Dermis lymphatic vessel endothelial cell (primary cell): ENCODE measurements at places on chromosomes 6 and 20. TPM values are rescaled to one million over a fixed set of nuclear protein-coding genes. Genes with fewer than 3 reads are reported as not detected.

The VSTM2L gene
- total RNA-seq: not detected in 2 replicates

The PHF10 gene
- 25.7 and 36.2 TPM in 2 replicates for total RNA-seq

The SNAP25 gene
- not detected in 2 replicates for total RNA-seq

The KCNG1 gene
- 1.8 and 2.8 TPM in 2 replicates for total RNA-seq

The RIPOR3 gene
- not detected in 2 replicates for total RNA-seq

The CASP8AP2 gene
- total RNA-seq: 11.4 and 13.2 TPM in 2 replicates

The PSORS1C2 gene
- total RNA-seq: not detected in 2 replicates

The TRERF1 gene
- under 0.01 TPM in 2 replicates for total RNA-seq

The GMPR gene
- total RNA-seq: 9.5 and 15.4 TPM in 2 replicates

The PI16 gene
- total RNA-seq: under 0.01 TPM in 1 of 2 replicates, not detected in the other

The SOBP gene
- under 0.01 and 2.2 TPM in 2 replicates for total RNA-seq

The MYCT1 gene
- total RNA-seq: 144 and 192 TPM in 2 replicates

The DNAH8 gene
- under 0.01 TPM in 2 replicates for total RNA-seq
